ENCODE measurements at places on chromosomes 13 and 19.

DNA sequence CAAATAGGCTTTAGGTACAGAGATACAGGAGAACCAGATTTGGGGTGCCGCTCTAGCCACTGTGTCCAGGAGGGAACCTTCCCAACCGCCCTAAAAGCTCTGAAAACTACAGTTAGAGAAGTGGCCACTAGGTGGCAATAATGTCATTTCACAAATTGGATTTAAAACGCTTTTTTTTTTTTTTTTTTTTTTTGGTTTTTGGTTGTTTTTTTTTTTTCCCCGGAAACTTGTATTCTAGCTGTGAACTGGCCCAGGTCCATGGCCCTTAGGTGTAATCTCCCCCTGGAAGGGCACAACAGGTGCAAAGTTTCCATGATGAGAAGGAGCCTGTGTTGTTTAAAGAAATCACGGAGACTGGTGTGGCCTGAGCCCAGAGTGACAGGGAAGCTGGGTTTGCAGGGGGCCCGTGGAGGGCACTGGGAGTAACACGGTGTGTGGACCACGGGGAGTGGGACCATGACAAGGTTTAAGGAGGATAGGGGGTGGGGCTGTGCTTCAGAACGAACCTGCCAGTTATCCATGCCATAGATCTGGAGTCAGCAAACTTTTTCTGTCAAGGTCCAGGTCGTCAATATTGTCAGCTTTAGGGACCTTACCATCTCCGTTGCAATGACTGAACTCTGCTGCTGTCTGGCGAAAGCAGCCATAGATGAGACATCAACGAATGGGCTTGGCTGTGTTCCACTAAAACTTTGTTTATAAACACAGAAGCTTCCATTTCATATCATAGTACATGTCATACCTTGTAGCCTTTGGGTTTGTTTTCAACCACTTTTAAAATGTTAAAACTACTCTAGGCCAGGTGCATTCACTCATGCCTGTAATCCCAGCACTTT lies 10.1 kb downstream of the OR1I1 start:
- peak; percentile 68 for DNase-seq

DNA sequence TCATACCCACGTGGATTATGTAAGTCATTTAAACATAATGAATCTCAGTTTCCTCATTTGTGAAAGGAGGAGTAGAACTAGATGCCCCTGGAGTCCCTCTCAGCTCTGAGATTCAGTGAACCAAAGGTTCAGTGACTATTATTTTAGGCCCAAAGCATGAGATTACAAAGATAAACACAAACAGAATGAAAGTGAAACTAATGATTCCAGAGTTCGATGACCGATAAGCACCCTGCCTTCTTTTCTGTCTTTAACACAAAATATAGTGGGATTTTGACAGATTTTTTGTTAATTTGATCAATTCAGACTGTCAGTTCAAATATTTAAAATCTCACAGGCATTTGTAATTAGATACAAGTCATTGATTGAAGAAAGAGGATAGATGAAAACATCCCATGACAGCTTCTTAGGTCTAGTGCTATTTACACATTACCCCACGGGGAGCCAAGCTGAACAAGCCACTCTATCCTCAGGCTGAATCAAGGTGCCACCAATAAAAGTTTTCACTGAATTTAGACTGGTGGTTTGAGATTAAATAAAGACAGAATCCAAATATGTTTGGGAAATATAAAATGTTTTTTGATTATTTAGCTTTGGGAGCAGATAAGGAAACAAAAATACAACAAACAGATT lies 64.6 kb upstream of the RAP2A start:
- peak; percentile 26 for DNase-seq

DNA sequence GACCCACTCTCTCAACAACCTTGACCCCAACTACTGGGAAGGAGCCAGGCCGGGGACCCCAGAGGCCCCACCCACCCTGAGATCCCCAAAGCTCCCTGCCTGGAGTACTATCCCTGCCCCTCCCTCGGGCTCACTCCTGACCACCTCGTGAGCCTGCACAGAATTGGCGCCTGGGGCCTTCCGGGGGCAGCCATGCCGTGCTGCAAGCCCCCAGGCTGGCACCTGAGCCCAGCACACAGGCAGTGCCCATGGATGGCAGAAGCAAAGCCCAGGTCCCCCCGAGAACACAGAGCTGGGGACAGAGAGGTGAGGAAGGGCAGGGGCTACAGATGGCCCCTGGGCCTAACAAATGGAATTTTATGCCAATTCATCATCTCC lies 13.9 kb downstream of the LSM4 start:
- no peak for DNase-seq

- DNase-seq: no peak
These were observed 29.8 kb upstream of the RAP2A start for GRCh38 chr13:97403893-97404750.

- DNase-seq: no peak
These were observed 103.9 kb downstream of the DNAJC15 start for GRCh38 chr13:43127103-43127798.

DNA sequence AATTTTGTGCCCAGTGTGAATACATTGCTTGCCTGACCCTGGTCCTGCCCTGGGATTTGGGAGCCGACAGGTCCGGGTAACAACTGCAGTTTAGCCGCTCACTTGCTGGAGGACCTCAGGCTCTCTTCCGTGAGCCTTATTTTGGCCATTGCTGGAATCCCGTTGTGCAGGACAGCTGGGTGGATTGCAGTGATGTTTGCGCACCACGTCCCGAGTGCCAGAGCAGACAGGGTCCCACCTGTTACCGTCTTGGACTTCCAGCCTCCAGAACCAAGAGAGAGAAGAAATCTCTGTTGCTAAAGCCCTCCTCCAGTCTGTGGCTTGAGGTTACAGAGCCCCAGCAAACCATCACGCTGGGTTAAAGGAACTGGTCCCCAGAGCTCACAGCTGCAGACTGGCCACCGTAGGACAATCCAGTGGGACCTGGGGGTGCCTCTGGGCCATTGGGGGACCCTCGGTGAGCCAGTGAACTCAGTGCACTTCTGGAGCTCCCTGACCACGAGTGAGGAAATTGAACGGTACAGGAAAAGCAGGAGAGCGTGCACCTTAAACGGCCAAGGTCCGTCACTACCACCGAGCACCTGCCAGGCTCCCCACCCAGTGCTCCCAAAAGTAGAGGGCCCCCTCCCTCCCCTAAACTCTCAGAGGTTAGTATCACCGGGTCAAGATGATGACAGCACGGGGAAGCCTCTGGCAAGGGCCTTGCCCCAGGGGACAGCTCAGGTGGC lies 92.9 kb downstream of the GNG7 start:
- no peak for DNase-seq

GRCh38 chr13:97914540-97914939 lies 38.9 kb upstream of the IPO5 start:
- DNase-seq: no peak

GRCh38 chr13:27583645-27584044 lies 36.7 kb downstream of the LNX2 start:
- peak; percentile 70 for DNase-seq

DNA sequence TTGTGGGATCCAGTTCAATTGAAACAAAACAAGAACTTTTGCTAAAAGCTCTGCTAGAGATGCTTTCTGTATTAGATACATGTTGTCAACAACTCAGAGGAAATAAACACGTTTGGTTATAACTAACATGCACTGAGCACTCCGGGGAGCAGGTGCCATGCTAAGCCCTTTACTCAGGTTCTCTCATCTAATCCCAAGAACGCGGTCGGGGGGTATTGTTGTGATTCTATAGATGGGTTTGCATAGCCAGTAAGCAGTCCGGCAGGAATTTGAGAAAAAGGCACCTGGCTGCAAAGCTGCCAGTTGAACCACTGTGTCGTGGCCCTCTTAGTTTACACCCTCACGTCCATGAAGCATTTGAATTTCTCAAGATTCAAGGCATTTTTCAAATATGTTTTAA lies 24.3 kb upstream of the SPACA7 start:
- DNase-seq: no peak

DNA sequence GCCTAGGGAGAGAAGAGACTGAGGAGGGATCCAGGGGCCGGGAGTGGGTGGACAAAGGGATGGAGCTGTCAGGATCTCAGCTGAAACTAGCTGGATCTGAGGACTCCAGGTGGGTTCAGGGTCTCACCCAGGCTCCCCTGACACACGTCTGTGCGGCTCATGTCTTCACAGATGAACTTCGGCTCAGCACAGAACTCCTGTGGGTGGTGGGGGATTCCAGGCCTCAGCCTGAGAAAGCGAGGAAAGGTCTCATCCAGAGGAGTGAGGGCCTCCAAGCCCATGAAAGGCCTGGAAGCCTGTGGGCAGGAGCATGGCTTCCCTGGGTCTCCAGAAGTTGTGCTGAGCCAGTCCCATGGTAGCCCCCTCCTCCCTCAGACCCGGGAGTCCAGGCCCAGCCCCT lies 1.4 kb downstream of the CAPN12 start:
- no peak for DNase-seq

DNA sequence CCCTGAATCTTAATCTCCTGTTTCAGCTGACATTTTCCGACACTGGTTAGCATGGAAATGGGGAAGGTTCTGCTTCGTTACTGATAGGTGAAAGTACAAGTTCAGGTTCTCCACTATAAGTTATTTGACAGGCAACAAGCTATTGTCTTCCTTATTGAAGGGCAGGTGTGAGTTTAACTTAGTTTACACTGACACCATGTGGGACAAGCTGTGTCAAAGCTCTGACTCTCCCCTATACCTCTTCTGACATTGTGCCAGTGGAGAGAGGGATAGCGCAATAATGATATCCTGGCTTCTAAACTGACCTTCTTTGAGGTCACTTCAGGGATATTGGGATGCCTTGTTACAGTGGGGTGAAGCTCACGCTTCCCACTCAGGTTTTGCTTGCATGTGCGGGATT lies 587.0 kb upstream of the SLITRK5 start:
- DNase-seq: no peak

- DNase-seq: peak; percentile 45
These were observed 509 bp downstream of the TPP2 start for GRCh38 chr13:102597029-102597961.

DNA sequence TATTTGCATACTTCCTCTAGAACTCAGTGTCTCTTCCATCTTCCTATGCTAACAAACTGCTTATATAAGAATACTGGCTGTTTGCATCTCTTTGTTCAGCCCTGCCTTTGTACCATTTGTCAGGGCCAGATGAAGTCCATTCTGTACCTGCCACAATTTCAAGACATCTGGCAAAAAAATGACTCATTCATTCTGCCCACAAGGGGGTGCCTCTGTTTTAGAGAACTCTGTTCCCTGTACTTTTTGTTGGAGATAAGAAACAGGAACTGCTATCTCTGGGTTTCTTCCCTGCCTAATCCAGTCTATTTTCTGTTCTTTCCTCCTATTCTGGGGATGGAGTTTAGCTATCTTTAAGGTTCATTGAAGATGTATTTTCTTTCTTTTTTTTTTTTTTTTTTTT lies 23.0 kb downstream of the ZNF568 start:
- DNase-seq: no peak
